A549 treated with CORT108297 at 1 μM for 4 hours (cell line): ENCODE measurements at places on chromosomes 6 and 20. TPM values are rescaled to one million over a fixed set of nuclear protein-coding genes. Genes with fewer than 3 reads are reported as not detected.

Gene TUBB
- total RNA-seq: 792 to 978 TPM (median 919 TPM) in 5 replicates

Gene SPEF1
- total RNA-seq: 1.7 to 2.5 TPM (median 2.0 TPM) in 5 replicates

Gene UQCC2
- 68.5 to 114 TPM (median 97.8 TPM) in 5 replicates for total RNA-seq

Gene NEDD9
- total RNA-seq: 30.3 to 45.7 TPM (median 40.6 TPM) in 5 replicates

Gene PRDM13
- total RNA-seq: 0.54 to 1.2 TPM (median 1.1 TPM) in 5 replicates

Gene IL22RA2
- not detected in 5 replicates for total RNA-seq

Gene OOEP
- not detected in 5 replicates for total RNA-seq

Gene MOG
- not detected in 5 replicates for total RNA-seq

Gene FAM217B
- 5.7 to 6.7 TPM (median 5.8 TPM) in 5 replicates for total RNA-seq

Gene DAAM2
- total RNA-seq: not detected in 5 replicates

Gene C6orf163
- total RNA-seq: 0.06 to 0.29 TPM (median 0.15 TPM) in 5 replicates

Gene ULBP2
- total RNA-seq: 3.2 to 4.1 TPM (median 3.9 TPM) in 5 replicates

Gene GSTA4
- total RNA-seq: 7.7 to 11.0 TPM (median 8.5 TPM) in 5 replicates

Gene RPN2
- total RNA-seq: 249 to 270 TPM (median 262 TPM) in 5 replicates

Gene LY6G6D
- total RNA-seq: not detected in 5 replicates

Gene NNAT
- total RNA-seq: not detected in 5 replicates

Gene HAO1
- not detected in 5 replicates for total RNA-seq

Gene ASIP
- not detected in 5 replicates for total RNA-seq

Gene TP53TG5
- total RNA-seq: not detected in 5 replicates

Gene ABHD16B
- not detected in 5 replicates for total RNA-seq

Gene OR5V1
- not detected in 5 replicates for total RNA-seq

Gene ZNF311
- 0.07 to 0.21 TPM (median 0.18 TPM) in 5 replicates for total RNA-seq

Gene MDN1
- total RNA-seq: 11.2 to 15.1 TPM (median 13.2 TPM) in 5 replicates

Gene CBFA2T2
- 4.3 to 7.2 TPM (median 6.2 TPM) in 5 replicates for total RNA-seq

Gene STMND1
- not detected in 5 replicates for total RNA-seq

Gene DNAH8
- total RNA-seq: not detected in 5 replicates
